ENCODE measurements at places on chromosomes 1 and 21.

DNA sequence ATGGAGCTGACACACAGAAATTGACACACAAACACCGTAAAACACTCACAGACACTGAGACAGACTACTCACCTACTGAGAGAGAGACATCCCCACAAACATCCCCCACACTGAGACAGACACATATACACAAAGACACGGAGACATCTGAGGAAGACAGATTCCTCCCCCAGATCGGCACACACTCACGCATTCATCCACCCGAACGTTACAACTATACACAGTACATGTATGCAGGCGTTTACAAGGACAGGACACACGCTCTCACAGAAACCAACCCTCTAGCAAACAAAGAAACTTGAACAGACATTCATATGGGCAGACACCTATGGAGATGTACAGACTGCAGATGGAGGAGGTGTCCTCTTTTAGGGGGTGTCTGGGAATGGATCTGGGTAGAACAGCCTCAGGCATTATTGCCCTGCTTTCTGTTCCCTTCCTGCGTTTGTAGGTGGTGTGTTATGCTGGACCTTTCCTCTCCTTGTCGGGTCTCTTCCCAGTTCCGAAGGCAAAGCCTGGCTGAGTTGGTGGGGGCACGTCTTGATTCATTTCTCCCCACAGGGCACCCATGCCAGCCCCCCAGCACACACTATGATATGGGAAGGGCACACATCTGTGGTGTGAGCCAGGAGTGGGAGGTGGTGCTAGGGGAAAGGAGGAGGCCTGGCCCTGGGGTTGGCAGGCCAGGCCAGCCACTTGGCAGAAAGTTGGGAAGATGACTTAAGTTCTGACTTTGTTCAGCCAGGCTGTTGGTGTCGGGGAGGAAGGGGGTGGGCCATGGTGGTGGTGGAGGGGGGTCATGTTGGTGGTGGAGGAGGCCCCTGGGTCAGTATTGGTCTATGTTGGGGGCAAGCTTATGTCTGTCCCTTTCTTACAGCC is 1.5 kb downstream of the KIRREL1 start:
- DNase-seq, result no peak

DNA sequence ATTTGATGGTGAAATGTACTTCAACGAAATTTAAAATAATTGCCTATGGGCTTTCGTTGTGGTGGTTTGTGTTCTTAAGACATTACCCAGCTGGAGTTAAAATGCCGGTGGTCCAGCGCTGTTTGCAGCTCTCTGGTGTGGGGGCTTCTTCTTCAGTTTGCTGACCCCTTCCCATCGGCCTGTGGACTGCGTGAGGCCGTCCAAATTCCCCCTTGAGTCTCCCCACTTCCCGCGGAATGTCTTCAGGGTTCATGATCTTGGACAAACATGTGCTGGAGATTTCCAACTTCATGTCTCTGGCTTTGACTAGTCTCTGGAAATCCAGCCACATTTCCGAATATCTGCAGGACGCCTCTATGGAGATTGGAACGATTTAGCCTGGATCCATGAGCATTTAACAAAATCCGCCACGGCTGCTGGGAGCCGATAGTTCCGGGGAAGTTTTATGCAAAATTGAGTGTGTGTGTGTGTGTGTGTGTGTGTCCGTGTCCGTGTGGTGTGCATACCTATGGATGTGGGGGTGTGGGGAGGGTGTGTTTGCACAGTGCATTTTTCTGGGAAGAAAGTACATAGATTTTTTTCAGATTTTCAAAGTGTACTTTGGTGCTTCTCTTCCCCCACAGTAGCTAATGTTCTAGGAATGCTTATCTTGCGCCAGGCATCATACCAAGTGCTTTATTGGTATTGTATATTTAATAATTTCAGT is 117.2 kb downstream of the PCP4 start:
- no peak for DNase-seq

GRCh38 chr1:85815906-85816305 is 107.7 kb upstream of the ZNHIT6 start:
- DNase-seq, result no peak

DNA sequence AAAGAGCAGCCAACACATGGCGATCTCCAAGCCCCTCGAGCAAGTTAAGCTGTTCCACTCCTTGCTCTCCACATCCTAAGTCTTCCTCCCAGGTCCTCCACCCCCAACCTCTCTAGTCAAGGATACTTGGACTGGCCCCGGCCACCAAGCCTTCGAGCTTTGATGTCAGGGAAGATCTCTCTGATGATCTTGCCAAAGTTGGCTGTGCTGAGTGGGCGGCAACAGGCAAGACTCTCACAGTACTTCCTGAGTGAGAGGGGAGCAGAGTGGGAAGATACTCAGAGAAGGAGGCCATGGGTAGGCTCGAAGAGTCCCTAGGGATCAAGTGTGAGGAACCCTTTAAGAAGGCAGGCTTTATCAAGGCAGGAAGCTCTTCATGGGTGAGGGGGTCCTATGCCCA is 2.8 kb downstream of the RFX5 start:
- no peak for DNase-seq

- no peak for DNase-seq
Measured at GRCh38 chr1:158793604-158794003, 12.6 kb upstream of the OR6N2 start.

- no peak for DNase-seq
Measured at GRCh38 chr1:39294531-39294930, 90.0 kb downstream of the MACF1 start.

- no peak for DNase-seq
Measured at GRCh38 chr1:18536915-18537314, 56.2 kb downstream of the KLHDC7A start.

GRCh38 chr1:40722622-40723021 is 31.1 kb downstream of the NFYC start:
- no peak for DNase-seq

DNA sequence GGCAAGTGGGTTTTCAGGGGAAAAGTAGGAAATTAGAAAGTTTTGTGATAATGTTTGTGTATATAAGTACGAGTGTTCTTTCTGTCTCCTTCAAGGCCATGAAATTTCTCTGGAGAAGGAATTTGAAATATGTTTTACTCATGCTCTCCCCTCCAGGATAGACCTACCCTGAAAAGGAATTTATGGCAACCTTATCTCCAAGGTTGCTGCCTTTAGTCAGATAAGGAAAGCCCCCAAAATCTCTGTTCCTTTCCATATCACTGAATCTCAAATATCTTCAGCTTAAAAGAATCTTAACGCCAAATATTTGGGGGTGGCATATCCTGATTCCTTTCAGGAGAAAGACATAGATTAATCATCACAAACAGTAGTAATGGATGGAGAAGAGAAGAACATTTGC is 499 bp upstream of the C4BPB start:
- DNase-seq, result no peak

DNA sequence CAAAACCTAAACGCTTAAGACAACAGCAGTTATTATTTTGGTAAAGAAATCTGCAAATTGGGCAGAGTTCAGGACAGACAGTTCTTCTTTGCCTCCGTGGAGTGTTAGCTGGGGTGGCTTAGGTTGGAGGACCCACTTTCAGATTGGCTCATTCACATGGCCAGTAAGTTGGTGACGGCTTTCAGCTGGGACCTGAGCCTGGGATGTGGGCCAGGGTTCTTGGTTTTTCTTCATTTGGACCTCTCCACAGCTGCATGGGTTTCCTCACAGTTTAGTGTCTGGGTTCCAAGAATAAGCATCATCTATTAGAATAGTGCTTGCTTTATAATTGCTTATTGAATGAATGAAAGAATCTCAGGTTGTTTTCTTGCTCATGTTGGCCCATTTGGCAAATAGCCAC is 72.2 kb downstream of the ATF6 start:
- no peak for DNase-seq

- no peak for DNase-seq
Measured at GRCh38 chr1:85677656-85678055, 30.6 kb downstream of the ZNHIT6 start.

Measured in GM18507 (cell line).